GM12864 (cell line): ENCODE measurements at places on chromosomes 4 and X.

- no peak for DNase-seq
These were observed 37.4 kb upstream of the SMIM10L2A start for GRCh38 chrX:135384161-135384836.

DNA sequence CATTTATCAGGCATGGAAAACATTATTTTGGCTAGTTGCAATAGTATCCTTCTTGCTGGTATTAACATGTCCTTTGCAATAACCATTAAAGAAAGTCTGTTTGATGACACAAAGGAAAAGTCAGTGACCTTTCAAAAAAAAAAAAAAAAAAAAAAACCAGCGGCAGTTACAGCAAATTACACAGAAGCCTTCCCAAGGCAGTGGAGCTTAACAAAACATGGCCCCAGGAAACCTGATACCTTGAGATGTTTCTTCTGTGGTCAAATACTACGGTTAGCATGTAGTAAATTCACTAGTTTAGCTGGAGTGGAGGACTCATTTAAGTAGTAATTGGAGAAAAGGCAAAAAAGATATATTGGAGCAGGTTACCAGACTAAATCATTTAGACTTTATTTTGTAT lies 359.1 kb downstream of the DACH2 start:
- DNase-seq: no peak

DNA sequence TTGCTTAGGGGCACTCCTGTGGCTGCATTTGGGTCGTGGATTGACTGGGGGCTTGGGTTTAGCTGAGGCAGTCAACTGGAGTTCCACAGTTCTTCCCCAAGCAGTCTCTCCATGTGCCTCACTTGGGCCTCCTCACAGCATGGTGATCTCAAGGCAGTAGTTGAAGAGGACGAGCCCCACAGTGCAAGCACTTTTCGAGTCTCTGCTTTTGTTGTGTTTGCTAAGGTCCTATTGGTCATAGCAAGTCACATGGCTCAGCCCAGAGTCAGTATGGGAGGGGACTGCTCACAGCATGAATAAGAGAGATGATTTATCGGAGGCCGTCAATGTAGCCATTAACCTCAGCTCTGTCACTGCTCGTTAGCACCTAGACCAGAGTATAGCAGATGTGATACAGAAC lies 29.7 kb downstream of the BMX start:
- no peak for DNase-seq

DNA sequence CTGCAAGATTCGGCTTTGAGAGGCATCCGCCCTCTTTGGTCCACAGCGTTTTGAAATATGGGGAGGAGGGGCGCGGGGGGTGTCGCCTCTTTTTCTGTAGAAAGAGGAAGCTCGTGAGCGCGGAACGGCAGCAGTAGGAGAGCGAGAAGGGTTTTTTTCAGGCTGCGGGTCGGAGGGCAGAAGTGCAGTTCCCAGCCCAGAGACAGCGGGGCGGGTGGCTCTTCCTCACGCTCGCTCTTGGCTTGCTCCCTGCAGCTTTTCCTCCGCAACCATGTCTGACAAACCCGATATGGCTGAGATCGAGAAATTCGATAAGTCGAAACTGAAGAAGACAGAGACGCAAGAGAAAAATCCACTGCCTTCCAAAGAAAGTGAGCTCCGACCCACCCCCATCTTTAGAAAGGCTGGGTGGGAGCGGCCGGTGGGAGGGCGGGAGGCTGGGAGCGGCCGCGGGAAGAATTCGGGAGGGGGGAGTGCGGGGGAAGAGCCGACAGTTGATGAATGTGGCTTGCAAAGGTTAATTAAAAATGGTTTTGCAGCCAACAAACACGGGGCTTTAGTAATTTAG lies 1.2 kb downstream of the TMSB4X start:
- no peak for DNase-seq

GRCh38 chr4:183503497-183504063 lies 1.3 kb upstream of the ING2 start:
- no peak for DNase-seq

- DNase-seq: peak; percentile 78
These were observed at the start of gene PACRGL for GRCh38 chr4:20700007-20700761. Gene PACRGL, plus strand, starts transcription at chr4:20700458. Its CDS starts 4,024 bp downstream, at chr4:20704482.

- no peak for DNase-seq
These were observed 35.5 kb downstream of the TENM3 start for GRCh38 chr4:182278729-182279128.

GRCh38 chr4:81903212-81903611 lies 431.5 kb upstream of the RASGEF1B start:
- DNase-seq: no peak

DNA sequence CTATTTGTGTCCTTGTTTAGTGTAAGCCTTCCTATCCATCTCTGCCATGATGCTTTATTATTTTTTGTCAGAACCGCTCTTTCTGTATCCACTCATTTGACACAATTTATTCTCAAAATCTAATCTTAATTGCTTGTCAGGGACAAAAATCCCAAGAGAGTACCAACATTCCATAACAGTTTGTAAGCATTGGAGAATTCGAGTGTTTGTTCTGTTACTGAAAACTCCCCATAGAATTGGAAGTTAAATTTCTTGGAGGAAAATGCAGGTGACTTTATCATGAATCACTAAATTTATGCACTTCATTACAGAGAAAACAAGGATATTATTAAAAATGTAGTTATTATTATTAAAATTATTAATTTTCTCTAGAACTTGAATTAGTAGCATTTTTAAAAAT lies 1986.1 kb downstream of the ARAP2 start:
- DNase-seq: no peak

DNA sequence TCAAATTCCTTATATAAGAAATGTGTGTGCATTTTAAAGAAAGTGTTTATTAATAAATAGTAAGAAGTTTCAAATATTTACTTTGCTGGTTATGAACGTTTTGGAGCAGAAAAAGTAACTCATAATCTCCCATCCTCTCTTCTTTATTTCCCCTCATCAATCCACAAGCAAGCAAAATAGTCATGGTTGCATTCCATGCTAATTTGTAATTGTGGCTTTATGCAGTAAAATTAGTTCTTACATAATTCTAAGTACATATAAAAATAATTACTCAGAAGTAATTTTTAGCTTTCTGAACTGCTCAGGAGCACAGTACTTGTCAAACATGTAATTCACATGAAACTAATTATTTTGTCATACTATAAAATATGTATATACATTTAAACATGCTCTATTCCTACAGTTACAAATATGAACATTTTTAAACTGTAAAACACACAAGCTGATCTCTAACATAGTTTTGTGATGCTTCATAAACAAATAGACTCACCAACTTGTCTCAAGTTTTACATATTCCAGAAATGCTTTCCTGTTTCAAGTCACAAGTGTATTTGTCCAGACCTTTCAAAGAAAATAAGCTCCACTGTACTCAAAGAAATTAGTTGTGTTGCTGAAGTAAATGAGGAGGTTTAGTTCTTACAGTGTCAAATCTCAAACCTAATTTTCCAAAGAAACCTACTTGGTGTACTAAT lies 218.9 kb downstream of the PABPC4L start:
- no peak for DNase-seq

DNA sequence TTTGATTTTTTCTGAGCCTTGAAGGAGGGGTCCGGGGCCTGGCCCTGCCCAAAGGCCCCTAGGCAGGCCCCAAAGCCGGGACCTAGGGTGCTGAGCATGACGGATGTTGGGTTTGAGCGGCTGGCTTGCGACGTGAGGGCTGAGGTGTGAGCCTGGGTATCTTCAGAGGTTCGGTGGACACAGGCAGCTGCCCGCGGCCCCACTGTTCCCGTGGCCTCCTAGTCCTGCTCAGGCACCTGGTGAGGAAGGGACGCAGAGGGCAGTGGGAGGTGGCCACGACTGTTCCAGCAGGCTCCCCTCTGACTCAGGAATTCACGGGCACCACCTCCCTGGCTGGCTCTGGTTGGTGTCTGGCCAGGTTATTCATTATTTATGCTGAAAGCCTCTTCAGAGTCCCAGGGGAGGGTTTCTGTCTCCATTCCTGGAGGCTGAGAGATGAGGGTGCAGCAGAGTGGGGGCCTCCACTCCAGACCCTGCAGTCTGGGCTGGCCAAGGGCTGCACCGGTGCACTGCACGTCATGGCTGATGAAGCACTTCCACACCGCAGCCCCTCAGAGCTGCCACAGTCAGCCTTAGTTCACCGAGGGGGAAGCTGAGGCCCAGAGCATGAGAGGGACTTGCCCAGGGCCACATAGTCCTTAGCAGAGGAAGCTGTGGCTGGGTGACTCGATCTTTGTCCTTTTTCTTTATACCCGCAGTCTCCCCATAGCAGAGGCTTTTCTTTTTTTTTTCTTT lies 2.2 kb downstream of the MSANTD1 start:
- no peak for DNase-seq

GRCh38 chr4:154456240-154456639 lies 35.4 kb downstream of the DCHS2 start:
- DNase-seq: no peak
